ENCODE measurements at places on chromosomes 1 and 21.

DNA sequence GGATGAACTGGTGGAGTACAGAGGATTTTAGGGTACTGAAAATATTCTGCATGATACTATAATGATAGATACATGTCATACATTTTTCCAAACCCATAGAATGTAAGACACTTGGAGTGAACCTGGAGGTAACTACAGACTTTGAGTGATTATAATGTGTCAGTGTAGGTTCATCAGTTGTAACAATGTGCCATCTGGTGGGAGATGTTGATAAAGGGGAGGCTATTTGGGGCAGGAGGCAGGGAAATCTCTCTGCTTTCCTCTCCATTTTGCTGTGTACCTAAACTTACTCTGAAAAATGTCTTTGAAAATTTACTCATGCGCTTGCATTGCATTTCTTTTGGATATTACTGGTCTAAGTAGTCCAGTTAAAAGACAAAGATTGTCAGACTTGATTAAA is 35.2 kb downstream of the PTBP2 start:
- DNase-seq = no peak

DNA sequence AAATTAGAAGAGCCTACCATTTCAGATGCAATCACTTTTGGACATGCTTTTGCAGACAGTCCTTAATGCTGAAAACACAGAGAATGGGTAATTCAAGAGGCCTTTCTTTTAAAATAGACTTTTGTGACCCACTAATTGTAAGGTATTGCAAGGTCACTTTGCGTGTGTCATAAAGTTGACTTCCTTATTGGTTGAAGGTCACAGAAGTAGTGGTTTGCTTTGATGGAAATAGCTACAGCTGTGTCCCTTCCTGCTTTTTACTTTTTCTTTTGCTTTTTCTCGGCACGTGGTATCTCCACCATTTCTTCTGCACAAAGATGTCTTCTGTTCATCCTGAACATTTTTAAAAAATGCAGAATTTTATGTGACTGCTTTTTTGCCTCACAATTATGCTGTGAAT is 146.8 kb downstream of the DYRK1A start:
- DNase-seq = no peak

DNA sequence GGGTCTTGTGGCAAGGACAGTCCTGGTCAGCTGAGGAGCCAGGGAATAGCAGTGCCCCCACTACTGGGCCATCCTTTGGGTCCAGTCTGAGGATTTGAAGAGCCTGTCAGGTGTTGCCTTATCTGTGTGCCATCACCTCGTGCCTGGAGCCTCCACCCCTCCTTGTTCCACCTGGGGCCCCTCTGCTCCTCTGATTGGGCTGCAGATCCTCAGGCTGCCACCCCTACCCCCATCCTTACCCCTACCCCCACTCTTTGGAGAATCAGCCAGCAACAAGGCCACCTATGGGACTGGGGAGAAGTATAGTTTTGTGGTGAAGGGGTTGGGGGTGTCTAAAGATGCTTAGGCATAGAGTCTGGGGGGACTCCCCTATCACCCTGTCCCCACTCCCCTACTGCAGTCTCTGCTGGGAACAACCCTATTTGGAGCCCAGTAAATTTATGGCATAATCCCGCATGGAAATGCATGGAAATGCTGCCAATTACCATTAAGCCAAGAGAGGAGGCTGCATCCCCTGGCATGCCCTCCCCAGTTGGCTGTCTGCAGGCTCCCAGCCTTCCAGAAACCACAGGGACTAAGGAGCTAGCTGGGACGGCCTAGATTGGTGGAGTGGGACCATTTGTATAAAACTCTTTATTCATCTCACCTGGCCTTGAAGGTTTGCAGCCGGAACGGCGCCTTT is 142.7 kb upstream of the CSF3R start:
- no peak for DNase-seq

DNA sequence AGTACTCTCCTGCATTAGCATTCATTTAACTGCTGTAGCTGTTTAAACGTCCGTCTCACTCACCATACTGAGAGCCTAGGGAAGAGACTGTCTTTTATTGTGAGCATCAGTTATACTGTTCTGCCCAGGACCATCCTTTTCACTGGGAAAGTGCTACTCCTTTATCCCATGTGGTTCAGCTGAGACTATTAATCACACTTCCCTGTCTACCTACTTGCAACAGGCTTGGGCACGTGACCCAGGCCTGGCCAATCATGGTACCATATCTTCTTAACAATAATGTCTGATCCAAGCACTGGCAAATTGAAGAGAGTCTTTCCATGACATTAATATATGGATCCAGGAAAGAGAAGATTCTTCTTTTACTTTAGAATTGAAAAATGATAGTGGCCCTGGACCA is 108.1 kb downstream of the TM2D1 start:
- DNase-seq = no peak

GRCh38 chr1:10583641-10584040 is 108.9 kb downstream of the PEX14 start:
- DNase-seq = no peak

DNA sequence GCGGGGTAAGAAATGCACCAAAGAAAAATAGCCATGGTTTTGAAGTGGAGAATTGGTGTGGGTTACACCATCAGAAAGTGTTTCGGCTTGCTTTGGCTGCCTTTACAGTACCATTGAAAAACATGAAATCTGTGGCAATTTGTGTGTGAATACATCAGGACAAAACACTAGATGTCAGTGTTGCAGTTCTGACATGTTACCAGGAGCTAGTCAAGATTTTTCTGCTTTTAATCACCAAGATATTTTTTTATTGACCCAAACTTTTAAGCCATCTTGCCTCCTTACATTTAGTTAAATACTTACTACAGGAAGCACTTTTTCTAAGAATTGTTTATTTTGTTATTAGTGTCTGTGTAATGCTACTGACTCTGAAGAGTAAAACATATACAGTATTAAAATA is 14.3 kb downstream of the RRP15 start:
- DNase-seq = no peak

DNA sequence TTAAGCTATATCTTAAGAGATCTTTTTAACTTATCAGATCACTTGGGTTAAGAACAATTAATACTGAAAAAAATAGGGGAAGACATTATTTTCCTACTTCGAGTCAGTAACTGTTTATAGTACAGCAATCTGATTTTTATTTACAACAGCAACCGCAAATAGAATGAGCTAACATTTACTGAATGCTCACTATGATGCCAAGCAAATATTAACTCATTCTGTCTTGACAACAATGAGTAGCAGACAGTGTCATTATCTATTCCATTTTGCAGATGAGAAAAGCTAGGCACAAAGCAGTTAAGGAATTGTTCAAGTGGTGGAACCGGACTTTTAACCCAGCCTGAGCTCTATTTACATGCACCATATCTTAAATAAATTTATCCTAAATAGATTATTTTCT is 273.7 kb downstream of the NTNG1 start:
- no peak for DNase-seq

- DNase-seq = no peak
Observed at GRCh38 chr1:206829875-206830274, 35.5 kb upstream of the IL20 start.

DNA sequence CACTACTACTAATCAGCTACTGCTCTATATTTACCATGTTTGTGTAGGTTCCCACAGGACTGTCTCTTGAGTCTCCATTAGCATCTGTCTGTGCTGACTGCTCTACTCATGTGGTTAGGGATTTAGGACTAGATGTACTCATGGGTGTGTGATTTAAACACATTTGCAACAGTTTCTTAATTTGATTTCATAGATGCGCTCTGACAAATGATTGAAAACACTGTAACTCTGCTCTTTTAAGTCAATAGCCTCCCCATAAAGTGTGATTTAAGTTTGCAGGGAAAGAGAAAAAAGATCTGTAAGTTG is 809.3 kb downstream of the NCAM2 start:
- DNase-seq = no peak

GRCh38 chr1:156707417-156708217 is 2.2 kb upstream of the CRABP2 start:
- no peak for DNase-seq

GRCh38 chr1:224333309-224333926 is 3.4 kb upstream of the NVL start:
- DNase-seq = no peak

- DNase-seq = no peak
Observed at GRCh38 chr1:41355356-41355755, 5.9 kb upstream of the FOXO6 start.

GRCh38 chr1:206000641-206001339 is 2.4 kb downstream of the RAB7B start:
- no peak for DNase-seq

GRCh38 chr1:84995484-84996334 is 1.2 kb downstream of the MCOLN2 start:
- peak; percentile 21 for DNase-seq

DNA sequence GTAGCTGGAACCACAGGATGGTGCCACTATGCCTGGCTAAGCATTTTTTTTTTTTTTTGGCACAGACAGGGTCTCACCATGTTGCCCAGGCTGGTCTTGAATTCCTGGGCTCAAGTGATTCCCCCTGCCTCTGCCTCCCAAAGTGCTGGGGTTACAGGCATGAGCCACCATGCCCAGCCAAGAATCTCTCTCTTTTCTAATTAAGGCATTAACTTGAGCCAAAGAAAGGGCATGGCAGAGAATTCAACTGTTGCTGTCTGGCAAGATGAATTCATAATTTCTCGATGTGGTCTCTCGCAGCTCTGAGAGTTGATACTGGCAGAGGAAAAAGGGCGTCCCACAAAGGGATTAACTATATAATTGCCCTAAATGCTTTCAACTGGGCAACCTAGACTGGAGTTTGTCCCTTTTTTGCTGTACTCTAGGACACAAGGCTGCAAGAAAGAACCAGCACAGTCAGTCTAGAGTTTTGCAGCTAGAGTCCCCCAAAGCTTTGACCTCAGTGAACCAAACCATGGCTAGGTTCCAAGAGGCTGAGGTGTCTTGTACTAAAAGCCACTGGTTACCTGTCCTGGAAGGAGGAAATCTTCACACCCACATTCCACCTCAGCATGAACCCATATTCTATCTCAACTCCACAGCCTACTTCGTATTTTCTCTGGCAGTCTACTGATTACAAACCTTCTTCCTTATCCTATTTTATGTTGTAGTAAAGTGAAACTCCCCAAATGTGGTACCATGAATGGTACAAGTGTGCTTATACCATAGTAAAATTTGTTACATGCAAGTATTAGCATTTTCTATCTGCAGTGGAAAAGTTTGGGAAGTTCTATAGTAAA is 51.2 kb downstream of the OPTC start:
- no peak for DNase-seq

- no peak for DNase-seq
Observed at GRCh38 chr21:16426936-16427335, 697.2 kb downstream of the USP25 start.
